Trophoblast cell (in vitro differentiated cells and primary cell): ENCODE measurements at places on chromosomes 3 and 15.

DNA sequence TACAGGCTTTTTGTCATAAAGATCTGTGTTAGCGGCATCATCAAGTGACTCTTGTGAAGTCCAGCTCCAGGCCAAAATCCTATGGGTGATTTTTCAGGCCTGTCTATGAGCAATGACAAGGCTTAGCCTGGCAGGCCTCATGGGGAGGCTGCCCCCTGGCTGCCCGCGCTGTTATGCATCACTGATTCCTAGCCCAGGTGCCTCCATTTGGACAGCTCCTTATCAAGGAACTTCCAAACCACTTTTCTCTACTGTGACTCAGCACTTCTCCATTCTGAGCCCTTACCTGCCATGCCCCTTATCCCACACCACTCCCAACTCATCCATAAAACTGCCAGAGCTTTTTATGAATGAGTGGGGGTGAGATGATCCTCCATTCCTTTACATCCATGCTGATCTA lies 91.5 kb upstream of the C3orf80 start:
- DNase-seq, result peak; percentile 15

- DNase-seq, result no peak
Measured at GRCh38 chr3:117052395-117052794, 342.8 kb downstream of the TUSC7 start.

GRCh38 chr15:72591361-72591760 lies 63.1 kb upstream of the GOLGA6B start:
- DNase-seq, result no peak

DNA sequence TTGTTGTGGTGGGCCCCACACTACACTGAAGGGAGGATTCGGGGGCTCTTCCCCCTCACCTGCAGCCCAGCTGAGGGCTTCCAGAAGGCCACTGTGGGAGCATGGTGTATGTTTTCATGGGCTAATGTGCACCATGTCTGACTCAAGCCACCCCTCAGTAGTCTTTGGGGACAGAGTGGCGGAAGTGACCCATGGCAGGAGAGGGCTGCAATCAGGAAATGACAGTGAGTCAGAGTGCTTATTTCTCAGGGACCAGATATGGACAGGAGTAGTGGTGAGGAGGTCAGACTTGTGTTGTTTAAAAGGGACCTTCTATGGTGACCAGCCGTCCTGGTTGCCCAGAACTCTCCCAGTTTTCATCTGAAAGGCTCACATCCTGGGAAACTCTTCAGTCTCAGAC lies 32.8 kb upstream of the SLC9A9 start:
- no peak for DNase-seq

DNA sequence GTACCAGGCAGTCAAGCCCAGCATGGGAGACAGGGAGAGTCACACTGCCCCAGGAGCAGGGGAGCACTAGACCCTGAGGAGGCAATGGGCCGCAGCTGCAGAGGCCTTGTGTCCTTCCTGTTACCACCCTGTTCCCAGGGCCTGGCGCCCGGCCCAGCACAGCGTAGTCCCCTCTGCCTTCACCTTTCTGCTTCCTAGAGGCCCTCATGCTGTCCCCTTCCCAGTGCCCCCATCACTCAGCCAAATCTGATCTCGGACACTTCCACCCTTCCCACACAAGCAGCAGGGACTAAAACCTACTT lies 6.9 kb upstream of the TBC1D2B start:
- DNase-seq, result no peak

DNA sequence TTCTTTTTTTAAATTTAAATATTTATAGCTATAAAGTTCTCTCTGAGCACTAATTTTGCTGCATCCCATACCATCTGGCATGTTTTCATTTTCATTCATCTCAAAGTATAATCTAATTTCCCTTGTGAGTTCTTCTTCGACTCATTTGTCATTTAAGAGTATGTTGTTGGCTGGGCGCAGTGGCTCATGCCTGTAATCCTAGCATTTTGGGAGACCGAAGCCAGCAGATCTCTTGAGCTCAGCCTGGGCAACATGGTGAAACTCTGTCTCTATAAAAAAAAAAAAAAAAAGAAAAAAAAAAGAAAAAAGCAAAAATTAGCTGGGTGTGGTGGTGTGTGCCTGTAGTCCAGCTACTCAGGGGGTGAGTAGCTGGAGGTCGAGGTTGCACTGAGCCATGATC lies 34.8 kb downstream of the MAP1A start:
- no peak for DNase-seq

DNA sequence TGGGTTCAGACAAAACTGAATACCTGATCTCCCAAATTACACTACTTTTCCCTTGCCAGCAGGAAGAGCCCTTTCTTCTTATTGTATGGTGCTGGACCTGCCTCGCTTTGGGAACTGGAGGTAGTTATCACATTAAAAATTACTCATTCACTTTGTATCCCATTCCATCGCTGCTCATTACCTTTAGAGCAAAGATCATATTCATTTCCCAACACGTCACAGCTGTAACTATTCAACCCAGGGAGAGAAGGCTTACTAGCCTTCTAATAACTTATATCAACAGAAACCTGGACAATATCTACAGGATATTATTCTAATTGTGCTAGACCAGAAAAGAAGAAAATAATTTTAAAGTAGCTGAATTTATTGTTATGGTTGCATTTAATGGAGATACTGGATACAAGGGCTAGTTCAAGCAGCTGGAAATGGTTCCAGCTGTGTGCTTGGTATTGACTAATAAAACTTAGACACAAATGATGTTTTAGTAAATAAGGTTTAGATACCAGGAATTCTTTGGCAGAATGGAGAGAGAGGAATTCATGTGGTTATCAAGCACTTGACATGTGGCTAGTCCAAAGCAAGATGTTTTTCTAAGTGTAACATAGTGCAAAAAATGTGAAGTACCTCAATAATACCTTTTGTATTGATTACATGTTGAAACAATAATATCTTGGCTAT lies 656.3 kb downstream of the ROBO1 start:
- DNase-seq, result no peak

GRCh38 chr15:33639051-33639450 lies 328.3 kb downstream of the RYR3 start:
- no peak for DNase-seq

GRCh38 chr15:78045189-78045588 lies 32.3 kb downstream of the TBC1D2B start:
- DNase-seq, result no peak

DNA sequence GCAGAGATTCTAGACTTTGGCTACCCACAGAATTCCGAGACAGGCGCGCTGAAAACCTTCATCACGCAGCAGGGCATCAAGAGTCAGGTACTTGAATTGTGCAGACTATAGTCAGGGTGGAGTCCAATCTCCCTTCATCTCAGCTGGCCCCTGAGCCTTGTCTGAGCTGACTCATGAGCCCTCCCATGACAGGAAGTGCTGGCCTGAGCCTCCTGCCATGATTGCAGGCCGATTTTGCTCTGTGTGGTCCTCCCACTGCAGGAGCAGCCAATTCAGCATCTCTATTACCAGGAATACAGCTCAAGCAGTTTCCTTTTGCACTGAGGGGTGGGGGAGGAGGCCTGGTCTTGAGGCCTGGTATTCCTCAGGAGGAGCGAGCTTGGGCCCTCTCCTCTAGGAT lies 5.5 kb downstream of the AP2M1 start:
- DNase-seq, result no peak

DNA sequence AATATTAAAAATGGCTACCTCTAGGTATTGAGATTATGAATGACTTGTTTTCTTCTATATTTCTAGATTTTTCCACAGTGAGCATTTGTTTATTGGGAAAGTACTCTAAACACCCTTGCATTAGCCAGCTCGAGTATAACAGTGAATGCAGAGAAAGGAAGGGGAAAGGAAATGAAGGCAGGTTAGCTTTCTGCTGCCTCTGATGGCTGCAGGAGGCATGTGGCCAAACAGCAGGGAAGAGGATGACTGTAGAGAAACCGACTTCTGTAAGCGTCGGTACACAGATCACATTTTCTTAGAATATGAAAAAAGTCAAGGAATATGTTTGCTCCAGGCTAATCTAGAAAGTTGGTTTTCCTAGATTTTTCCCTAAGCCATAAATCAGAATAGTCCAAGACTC lies 19.8 kb downstream of the GNB5 start:
- DNase-seq, result no peak

GRCh38 chr3:18527691-18528090 lies 102.6 kb upstream of the SATB1 start:
- no peak for DNase-seq

- peak; percentile 29 for DNase-seq
Measured at GRCh38 chr3:108117241-108117775, 26.5 kb upstream of the CD47 start.

DNA sequence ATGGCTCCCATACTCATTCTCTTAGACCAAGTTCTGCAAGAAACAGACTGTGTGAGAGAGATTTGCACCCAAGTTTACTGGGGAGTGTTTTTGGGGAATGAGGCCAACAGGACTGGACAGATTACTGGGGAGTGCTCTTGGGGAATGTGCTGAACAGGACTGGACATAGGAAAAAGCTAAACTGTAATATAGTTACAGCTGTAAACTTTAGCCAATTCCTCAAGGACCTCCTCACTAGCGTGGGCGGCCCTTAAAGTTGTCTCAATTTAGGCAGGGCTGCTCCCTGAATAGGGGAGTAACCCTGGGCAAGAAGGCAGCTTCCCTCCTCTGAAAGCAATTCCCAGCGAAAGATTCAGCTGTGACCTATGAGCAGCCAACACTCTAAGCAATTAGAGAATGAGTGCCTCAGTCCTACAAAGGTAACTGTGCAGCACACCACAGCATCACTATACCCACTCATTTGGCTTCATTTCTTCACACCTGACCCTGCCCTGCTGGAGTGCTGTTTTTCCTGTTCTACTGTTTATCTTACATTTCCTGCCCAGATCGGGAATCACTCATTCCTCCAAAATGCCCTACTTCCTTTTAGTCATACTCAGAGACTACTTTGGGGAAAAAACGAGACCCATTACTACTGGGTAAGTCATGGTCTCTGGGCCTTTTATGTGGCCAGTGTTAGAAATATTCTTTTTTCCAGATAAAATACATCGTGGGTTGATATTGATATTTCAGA lies 41.3 kb upstream of the TRIM42 start:
- DNase-seq, result no peak

DNA sequence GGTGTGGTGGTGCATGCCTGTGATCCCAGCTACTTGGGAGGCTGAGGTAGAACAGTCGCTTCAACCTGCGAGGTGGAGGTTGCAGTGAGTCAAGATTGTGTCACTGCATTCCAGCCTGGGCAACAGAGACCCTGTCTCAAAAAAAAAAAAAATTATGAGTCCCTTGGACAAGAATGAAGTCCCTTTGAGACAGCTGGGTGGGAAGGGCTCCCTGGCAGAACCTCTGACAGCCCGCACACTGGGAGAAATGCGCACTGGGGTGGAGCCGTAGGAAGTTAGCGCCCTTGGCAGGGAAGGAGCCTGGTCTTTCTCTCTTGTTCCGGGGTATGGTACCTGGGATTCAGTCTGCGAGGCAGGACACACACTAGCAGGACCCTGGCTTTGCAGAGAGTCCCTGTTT lies 51.4 kb downstream of the SLC30A4 start:
- peak; percentile 71 for DNase-seq

- no peak for DNase-seq
Measured at GRCh38 chr3:14150078-14150477, 25.2 kb downstream of the TMEM43 start.

DNA sequence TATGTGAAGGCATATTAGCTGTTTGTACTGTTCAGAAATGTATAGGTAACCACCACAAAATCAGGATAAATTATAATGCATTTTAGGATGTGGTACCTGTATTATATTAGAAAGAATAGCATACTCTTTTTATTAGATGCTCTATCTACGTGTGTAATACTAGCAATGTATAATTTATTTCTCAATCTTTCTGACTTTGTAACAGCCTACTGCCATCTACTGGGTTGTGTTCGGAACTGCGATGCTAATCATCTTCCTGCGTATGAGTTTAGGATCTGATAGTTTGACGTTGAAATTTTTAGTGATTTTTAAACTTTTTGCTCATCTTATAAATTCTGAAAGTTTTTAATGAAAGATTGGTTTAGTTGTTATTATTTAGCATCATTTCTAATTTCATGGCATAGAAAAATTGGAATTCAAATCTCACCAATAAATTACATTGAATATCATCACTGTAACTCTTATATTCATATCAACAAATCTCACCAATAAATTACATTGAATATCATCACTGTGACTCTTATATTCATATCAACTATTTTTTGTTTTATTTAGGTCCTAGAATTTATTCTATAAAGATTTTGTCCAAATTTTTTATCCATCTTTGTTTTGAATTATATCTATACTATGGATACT lies 322.7 kb upstream of the ZNF717 start:
- DNase-seq, result peak; percentile 3

DNA sequence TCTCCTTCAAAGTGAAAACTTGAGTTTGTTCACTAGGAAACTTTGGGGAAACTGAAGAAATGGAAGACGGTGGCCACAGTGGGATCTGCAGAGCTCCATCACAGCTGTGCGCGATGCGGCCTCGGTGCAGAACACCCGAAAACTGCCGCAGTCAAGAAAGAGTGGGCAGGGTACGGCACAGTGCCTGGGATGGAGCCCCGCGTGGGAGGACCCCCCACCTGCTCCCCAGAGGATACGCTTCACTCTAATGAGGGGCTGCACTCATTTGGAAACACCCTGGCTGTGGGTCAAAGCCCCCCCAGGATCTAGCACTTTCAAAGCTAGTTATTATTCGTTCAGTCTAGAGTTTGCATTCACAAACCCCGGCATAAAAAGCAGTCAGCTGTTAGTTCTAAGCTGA lies 9.5 kb downstream of the ADAMTS17 start:
- no peak for DNase-seq

DNA sequence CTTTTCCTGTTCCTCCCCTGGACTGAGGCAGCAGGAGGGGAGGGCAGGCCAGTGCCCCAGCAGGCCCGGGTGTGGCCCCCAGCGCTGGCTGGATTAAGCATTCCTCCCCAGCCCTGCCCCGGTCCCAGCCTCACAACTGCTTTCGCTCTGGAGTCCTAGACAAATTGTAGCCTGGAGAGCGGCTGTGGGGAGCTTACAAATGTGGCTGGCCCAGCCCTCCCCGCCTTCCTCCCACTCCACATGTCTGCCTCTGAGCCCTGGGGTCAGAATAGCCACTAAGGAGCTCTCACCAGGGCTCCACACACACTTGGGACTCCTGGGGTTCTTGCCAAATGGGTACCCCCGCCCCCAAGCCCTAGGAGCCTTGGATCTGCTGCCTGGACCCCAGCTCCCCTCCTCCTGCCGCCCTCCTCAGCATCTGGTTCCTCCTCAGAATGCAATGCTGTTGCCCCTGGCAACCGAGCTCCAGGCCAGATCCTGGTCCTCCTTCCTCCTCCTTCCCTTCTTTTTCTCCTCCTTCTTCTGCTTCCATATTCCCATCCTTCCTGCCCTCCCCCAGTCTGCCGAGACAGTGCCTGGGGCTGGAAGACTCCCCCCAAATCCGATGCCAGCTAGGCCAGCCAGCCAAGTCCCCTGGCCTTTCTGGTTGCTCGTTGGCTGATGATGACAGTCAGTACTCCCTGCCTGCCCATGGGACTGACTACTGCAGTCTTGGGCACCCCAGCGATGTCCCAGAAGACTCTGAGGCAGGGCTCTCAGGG lies 91.1 kb downstream of the LINGO1 start:
- no peak for DNase-seq

GRCh38 chr3:189393598-189393997 lies 221.8 kb downstream of the TPRG1 start:
- DNase-seq, result peak; percentile 55

DNA sequence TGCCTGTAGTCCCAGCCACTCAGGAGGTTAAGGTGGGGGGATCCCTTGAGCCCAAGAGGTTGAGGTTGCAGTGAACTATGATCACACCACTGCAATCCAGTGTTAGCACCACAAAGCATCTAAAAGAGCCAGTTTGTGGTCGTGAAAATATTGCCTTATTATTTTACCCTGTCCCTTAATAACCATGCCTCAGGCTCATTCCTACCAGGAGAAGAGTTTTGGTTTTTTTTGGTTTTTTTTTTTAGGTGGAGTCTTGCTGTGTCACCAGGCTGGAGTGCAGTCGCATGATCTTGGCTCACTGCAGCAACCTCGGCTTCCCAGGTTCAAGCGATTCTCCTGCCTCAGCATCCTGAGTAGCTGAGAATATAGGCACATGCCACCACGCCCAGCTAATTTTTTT lies 17.9 kb upstream of the AVEN start:
- DNase-seq, result peak; percentile 82
